ENCODE measurements at places on chromosomes 1 and 21.

DNA sequence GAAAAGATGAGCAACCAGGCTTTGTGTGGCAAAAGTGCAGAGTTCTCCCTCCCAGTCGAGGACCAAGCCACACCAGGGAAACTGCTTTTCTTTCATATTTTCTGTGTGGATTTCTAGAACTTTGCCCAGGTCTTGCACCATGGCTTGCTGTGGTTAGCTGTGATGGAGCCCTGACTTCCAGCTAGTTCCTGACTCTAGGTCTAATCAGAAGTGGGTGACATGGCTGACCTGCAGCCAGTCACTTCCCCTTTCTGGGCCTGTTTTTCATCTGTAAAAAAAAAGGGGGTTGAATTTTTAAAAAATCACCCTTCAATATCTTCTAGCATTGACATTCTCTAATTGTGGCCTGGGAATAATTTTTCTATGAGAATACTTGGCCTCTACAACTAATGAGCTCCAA lies 491.2 kb upstream of the USP24 start:
- no peak for DNase-seq

GRCh38 chr1:8392522-8392921 lies 74.6 kb downstream of the SLC45A1 start:
- DNase-seq: no peak

DNA sequence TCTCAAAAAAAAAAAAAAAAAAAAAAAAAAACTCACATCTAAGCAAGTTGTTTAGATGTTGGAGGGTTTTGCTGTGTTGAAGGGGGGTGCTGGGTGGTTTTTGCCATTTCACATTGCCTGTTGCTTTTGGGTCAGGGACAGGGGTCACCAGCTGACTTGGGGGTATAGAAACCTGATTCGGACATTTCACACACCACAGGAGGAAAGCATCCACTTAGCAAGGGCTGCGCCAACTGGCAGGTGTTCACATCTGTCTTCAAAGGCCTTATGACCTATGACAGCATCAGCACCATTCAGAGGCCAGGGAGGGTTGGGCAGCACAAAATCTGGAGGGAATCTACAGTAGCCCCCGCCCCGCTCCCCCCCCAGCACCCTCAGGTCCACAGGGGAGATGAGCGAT lies 45.2 kb downstream of the SYF2 start:
- no peak for DNase-seq

GRCh38 chr1:215631489-215631888 lies 64.4 kb downstream of the KCTD3 start:
- no peak for DNase-seq

DNA sequence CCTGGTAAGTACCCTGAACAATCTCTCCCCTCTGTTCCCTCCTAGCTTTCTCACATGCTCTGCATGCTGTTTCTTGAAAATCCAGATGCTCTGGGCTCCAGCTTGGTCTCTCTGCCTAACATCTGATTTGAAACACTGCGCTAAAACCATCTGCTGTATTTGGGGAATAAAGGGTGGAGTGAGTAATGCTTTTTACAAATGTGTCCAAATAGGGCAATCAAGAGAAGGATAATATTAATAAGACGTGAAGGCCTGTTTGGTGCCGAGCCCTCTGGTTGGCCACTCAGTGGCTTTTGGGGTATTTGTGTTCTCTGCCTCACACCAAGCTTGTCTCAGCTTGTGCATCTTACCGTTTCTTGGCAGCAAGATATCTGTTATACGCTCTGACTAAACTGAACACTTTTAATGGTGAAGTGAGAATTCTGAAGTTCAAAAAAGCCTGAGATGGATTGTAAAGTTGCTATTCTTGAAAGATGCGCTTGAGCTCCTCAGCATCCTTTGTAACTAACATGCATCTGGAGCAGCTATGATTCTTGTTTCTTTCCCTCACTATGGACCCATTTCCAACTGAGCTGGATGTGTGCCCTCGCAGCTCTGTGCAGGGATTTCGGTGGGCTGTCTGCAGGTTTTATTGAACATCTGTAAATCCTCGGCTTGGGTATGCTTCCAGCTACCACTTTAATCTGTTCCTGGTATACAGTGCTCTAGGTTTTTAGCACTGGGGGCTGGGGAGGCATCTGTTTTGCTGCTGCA lies 269.4 kb downstream of the RWDD3 start:
- DNase-seq: no peak

DNA sequence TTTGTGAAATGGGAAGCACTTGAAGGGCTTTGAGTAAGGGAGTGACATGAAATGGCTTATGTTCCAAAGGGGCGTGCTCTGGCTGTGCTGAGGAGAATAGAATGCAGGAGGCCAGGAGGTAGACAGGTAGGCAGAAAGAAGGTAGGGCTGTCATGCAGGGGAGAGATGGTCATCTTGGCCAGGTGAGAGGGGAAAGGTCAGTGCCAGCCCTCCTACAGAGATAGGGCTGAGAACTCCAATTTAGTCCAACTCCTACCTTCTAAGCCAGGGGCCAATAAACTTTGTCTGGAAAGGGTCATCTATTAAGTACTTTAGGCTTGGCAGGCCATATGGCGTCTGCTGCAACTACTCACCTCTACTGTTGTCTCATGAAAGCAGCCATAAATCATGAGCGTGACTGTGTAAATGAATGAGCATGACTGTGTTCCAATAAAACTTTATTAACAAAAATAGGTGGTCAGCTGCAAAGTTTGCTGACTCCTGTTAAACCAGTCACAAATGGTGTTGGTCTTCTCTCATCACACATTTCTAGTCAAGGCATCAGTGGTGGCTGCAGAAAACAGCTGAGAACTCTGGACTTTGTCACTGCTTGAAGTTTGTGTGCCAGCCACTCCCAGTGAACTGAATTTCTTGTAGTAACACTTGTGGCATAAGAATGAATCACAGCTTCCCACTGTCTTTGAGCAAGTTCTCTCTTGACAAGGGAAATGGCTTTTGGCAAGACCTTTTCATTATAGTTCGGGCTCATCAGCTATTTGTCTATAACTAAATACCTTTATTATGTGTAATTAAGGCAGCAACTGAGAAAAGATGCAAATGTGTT lies 32.0 kb upstream of the CD2 start:
- DNase-seq: no peak

- DNase-seq: no peak
Measured at GRCh38 chr1:181737056-181737455, 253.7 kb downstream of the CACNA1E start.

GRCh38 chr1:184483101-184483683 lies 96.4 kb downstream of the C1orf21 start:
- no peak for DNase-seq

- peak; percentile 36 for DNase-seq
Measured at GRCh38 chr1:207644852-207645634, at the start of gene CR1L. TSS of gene CR1L (plus strand) at chr1:207645133. CDS start at chr1:207645234, 101 bp downstream.

DNA sequence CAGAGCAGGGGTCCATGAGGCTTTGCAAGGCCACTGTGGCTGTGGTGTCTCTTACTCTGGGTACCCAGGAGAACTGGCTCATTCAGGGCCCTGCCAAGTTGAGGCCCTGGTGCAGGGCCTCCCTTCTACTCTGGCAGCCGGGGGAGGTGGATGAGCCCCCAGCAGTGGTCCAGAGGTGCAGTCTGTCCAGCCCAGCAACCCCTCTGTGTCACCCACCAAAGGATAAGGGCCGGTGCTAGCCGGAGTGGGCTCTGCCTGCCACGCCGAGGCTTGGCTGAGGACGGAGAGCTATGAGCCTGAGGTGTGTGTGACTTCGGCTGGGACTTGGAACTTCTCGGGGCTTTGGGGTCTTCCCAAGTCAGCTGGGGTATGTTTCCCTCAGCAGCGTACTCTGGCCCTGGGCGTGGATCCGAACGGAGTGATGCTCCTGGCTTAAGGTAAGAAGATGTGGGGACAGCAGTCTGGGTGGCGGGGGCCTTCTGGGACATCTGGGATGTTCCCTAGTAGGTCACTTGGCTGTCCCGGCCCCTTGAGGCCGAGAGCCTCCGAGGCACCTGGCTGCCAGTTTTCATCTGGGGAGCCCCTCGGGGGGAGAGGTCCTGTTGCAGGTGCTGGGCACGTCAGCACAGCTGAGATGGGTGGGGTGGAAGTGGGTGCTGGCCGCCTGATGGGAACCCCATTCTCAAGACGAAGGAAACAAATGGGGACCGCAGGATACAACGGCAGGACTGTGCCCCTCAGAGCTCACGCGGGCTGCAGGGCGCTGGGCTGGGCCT lies 25.9 kb downstream of the RUNX3 start:
- DNase-seq: no peak

DNA sequence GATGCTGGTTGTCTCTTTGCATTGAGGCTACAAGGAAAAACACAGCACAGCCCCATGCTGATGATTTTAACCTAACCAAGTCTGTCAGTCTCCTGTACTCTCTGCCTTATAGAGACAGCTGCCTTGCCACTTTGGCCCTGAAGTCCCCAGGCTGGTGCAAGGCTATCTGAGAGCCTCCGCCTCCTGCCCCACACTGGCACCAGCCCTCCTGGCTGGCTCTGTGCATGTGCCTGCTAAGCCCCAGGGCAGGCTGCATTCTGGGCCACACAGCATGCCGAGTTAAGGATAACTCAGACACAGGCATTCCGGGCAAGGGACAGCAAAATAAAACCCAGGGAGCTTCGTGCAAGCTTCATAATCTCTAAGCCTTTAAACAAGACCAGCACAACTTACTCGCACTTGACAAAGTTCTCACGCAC lies 910 bp downstream of the RUNX1 start:
- DNase-seq: no peak

DNA sequence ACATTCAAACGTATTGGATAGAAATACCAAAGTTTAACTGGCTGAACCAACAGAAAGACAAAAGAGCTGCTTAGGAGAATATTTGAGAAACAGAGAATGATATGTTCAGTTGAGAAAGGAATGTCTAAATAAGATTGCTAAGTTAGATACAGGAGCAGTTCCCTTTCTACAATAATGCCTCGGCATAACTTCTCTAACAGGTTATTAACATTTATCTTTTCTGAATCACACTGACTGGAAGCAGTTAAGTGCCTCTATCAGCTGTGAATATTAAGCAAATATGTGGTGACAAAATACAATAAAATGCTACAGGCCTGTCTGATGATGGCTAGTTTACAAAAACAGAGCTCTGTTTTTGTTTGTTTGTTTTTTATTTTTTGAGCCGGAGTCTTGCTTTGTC lies 121.9 kb downstream of the KCNK1 start:
- DNase-seq: no peak

GRCh38 chr21:19914028-19914427 lies 1084.2 kb upstream of the NCAM2 start:
- no peak for DNase-seq

DNA sequence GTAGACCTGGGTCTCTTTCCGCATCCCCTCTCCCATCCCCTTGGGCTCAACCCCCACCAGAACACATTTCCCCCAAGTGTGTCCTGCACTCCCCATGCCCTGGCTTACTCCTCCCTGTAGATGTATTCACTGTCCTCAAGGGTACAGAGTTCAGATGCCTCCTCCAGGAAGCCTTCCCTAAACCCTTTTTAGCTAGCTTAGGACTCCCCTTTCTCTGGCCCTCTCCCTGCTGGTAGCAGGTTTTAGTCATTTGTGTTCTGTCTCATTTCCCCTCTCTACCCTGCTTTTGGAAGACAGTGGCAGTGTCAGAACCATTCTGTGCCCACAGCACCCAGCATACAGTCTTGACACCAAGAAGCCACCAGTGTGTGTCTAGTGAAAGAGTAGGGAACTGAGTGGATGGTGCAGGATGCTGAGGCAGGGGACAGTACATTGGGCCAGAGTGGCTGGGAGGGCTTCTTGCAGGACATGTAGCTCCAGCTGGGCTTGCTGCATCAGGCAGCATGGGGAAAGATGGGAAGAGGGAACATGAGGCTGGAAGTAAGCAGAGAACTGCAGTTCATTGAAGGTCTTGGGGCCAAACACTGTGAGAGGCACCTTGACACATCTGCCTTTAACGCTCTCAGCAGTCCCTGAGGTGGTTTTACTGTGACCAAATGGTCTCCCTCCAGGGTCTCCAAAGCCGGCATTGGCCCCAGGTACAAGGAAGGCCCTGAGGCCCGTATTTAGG lies 2.5 kb downstream of the FOXO6 start:
- no peak for DNase-seq

DNA sequence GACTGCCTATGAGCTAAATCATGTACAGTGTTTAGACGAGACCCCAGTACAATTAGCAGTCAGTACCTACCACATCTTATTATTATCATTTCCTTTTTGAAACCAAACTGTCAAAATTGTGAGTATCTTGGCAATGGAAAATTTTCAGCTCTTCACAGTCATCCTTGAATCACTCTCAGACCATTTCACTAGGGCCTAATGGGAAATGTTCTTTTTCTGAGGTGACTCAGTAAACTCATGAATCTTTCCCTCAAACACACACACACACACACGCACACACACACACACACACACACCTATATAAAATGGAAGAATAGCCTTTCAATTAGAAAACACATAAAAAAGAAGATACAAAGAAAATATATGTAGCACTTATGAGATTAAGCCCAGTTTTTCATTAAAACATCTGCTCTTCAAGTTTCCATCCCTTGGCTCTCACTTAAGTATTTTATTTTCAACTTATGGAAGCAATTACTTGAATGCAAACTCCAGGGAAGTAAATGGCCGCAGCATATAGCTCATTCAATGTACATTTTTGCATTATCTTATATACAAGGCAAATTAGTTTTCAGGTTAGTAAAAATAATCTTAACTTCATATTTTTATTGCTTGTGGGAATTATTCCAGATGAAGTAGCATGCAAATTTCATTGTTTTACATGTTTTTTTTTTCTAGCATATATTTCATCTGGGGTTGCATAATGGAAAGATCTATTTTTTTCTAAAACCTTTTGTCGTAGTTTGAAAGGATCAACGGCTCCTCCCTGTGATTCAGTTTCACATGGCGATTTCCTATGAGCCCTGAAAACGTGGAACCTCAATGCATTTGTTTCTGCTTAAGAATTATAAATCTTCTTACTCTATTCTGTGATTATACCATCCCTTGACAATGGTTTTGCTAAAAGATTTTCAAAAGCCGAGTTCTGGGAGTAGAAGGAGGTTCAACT lies 46.3 kb upstream of the TMPRSS15 start:
- DNase-seq: no peak

DNA sequence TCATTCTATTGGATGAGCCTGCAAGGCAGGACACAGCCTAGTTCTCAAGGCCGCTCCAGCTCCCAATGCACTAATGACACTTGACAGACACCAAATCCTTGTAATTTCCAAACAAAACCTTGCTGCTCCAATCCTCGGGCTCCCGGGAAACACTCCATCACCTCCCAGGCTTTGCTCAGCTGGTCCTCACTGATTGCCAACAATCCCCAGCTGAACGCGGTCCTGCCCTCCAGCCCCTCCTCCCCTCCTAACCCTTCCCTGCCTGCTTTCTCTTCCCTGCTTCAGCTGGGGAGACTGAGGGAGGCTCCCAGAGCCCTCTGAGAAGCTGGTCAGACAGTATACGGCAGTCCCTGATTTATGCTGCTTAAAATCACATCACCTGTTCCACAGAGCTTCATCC lies 114.4 kb upstream of the TNR start:
- DNase-seq: no peak

DNA sequence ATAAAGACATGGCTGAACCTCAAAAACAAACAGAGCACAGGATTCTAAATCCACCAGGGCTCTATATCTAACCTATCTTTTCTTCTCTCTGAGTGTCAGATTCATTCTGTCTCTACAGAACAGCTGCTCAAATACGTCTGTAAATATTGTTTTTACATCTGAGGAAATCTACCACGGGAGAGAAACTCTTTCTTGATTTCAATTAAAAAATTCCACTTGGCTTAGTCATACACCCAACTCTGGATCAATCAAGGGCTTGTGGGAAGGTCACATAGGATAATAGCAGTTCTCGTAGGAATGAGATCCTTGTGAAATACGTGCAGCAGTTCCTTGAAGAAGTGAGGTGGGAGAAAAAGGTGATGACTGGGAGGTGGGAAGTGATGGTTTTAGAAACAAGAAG lies 1355.7 kb upstream of the ADGRL2 start:
- no peak for DNase-seq

GRCh38 chr1:32901823-32902534 lies 790 bp upstream of the TMEM54 start:
- no peak for DNase-seq
